Hematopoietic multipotent progenitor cell treated with erythropoietin and hydrocortisone succinate and interleukin-3 and kit ligand, for 8 days (in vitro differentiated cells): ENCODE measurements at places on chromosomes 1 and 21.

DNA sequence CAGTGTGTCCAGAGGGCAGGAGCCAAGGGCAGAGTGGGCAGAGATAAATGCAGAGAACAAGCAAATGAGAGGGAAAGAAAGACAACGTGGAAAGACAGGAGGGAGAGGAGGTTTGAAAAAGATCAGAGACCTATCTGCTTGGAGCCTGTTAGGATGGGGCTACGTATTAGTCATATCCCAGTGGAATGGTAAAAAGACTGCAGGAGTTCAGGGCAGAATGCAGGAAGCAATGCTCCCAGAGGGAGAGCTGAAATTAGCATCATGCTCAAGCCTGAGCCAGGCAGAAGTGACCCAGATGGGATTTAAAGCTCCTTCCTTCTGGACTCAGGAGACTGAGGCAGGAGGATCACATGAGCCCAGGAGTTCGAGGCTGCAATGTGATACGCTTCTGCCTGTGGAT lies 261.3 kb upstream of the CHRM3 start:
- DNase-seq: no peak

DNA sequence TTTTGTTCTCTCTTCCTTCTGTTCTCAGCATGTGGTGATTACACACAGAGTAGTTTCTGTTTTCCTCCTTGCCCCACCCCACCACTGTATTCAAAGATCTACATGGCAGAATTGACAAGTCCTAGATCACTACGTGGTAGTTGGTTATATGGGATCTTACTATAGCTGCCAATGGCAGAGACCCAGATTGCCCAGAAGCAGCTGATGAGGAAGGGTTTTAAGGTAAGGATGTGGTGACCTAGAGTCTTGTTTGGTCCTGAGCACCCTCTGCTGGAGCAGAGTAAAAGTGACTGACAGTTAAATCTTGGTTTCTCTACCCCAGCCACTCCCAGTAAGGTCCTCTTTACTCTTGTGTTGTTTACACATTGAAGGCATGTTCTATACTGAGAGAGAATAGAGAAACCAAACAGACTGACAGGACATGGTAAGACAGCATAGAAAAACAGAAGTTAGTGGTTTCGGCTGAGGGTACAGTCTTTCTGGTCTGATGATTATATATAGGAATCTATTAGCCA lies 22.8 kb upstream of the STRIP1 start:
- DNase-seq: peak; percentile 66

DNA sequence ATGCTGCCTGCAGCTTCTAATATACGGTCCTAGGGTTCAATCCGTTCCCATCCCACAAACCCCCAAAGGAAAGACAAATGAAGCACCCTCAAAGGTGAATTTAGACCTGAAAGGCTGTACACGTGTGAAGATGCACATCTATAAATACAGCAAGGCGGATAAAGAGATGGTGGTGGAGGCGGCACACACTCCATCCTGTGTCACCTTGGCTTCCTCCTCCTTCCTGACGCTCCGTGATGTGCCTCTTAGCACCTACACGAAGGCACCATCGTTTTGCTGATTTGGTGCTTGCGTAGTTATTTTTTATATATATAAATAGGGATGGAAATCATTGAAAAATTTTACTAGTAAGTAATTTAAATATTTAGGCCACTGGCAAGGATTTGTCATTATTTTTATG lies 359.4 kb downstream of the NPHP4 start:
- DNase-seq: no peak

DNA sequence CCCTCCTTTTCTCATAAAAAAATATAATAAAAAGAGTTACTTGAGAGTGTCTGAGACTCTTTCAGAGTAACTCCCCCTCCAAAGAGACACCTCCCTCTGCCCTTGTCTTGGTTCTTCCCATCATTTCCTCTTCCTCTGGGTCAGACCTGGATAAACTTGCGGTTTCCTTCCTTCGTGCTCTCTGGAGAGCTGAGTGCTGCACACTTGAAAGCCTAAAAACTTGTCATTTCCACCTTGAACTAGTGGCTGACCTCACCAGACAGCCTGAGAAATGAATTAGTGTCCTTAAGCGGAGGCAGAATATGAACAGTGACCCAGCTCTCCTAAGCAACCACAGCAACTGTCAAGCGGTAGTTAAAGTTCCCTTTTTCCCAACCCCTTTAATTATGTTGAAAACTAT lies 88.4 kb upstream of the PROX1 start:
- DNase-seq: no peak

GRCh38 chr21:46116189-46116775 lies 18.4 kb downstream of the COL6A2 start:
- no peak for DNase-seq

- no peak for DNase-seq
Observed at GRCh38 chr1:118974661-118975060, 13.5 kb downstream of the TBX15 start.

DNA sequence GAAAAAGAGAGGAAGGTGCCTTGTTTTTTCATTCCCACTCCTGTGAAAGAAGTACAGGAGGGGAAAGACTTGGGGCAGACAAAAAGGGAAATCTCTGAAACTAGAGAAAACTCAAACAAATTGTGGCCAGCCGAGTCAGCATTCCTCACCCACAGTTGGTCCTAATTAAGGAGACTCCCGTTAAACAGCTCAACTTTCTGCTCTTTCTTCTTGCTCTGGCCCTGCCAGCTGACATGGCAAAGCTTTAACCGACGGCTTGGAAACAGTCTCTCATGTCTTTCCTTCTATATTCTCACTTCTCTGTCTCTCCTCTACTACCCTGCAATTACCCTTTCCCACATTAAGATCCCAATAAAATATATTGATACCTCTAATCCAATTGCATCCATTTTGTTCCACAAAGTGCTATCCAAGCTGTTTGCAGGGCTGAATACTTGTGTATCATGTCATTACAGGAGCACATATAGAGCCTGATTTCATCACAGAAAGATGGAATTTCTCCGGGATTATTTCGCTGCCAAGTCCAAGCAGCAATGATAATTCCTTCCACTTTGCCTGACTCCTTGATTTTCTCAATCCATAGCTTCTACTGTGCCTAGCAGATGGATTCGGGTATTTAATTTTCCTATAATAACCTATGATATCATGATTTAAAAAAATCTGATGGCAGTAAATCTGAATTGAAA lies 65.4 kb upstream of the IPO9 start:
- no peak for DNase-seq

DNA sequence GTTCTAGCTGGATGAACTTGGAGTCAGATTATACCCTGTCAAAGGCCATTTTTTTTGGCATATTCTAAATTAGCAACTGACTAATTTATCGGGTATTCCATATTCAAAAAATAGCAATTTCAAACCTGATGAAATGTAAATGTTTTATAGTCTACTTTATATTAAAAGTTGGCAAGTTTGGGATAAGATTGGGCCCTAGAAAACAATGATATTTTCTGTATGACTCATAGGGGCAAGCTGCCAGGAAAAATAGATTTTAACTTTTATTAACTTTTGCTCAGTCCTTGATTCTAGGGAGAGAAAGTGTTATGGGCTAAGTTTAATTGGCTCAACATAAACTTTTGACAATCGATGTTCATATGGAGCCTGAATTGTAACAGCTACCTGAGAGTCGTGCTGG lies 576.9 kb upstream of the B3GALT2 start:
- no peak for DNase-seq

GRCh38 chr1:61247881-61248752 lies 165.8 kb downstream of the NFIA start:
- peak; percentile 47 for DNase-seq

DNA sequence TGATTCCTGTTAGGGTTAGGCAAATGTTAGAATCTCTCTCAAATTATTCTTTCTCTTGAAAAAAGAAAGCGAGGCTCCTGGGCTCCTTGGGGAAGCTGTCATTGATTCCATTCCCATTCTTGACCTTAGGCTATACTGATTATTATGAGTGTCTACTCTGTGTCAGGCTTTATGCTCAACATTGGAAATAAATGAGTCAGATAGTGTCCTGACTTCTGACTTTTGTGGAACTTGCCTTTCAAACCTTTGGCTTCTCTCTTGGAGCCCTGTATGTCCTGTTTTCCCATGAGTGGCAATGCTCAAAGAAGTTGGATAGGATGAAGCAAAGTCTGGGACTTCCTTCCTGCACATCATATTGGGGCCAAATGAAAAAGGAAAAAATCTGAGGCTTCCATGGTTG lies 11.6 kb downstream of the AGO1 start:
- DNase-seq: no peak
